NCI-H446 treated with DMSO at 0.1 percent for 48 hours (cell line): ENCODE measurements at places on chromosomes 2 and 18.

DNA sequence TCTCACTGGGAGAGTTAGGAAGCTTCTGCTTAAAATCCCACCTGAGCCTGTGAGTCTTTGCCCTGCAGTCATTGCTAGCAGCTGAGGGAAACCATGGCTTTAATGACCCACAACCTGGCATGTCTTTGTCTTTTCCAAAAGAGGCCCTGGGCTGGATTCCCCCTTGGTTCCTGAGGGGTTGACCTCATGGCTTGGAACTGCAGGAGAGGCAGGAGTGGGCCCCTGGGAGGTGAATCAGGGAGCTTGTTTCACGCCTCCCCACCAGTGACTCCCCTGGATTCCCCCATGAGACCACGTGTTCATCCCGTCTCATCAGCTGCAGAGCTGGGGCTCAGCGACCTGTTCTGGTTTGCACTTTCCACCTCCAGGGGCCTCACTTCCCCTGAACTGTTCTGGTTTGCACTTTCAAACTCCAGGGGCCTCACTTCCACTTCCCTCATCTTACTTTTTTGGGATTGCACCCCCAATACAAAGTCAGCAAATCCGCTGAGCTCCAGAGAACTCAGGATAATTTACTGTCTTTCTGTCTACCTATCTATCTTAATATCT lies 58.5 kb upstream of the TMEM18 start:
- no peak for DNase-seq

DNA sequence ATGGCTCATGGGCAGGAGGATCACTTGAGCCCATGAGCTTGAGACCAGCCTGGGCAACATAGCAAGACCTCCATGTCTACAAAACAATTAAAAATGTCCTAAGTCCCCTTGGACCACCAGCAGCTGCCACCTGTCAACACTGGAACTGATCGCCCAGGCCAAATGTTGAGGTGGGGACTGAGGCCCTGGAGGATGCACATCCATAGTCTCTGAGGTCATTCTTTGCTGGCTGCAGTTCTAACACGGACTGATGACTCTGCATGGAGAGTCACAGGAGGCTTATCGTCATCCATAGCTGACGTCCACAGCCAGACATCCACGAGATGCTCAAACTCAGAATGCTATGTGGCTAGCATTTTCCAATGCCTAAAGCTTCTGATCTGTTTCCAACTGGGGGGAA lies 151.3 kb downstream of the BCL2 start:
- DNase-seq, result no peak

GRCh38 chr2:170314744-170315447 lies 136.9 kb downstream of the MYO3B start:
- no peak for DNase-seq

- DNase-seq, result no peak
These were observed 22.8 kb upstream of the DNAH6 start for GRCh38 chr2:84493514-84493913.

DNA sequence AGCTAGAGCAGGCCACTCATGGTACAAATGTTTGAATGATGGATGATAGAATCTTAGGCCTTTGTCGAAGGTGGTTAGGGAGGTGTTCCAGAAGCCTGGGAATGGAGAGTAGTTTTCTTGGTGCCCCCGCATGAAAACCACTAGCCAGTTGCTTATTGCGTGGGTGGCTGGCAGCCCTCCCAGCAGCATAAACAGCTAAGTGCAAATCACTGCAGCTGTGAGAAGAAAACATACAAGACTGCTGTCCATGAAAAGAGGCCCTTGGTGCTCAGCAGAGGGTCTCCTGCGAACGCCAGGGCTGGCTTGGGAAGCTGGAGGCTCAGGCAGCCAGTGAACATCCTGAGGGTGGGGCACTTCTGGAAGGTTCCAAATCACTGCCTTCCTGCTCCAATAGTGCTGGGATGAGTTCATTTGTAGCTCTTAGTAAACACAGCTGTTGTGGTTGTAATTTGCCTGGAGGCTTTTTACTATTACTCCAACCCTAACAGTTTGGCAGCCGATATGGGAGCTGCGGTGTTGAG lies 118.8 kb downstream of the MGAT5 start:
- DNase-seq, result peak; percentile 80

- DNase-seq, result no peak
These were observed at the start of gene ANKMY1 for GRCh38 chr2:240557808-240558207. TSS of gene ANKMY1 (minus strand) at chr2:240557988. CDS start at chr2:240557335, 653 bp downstream.

DNA sequence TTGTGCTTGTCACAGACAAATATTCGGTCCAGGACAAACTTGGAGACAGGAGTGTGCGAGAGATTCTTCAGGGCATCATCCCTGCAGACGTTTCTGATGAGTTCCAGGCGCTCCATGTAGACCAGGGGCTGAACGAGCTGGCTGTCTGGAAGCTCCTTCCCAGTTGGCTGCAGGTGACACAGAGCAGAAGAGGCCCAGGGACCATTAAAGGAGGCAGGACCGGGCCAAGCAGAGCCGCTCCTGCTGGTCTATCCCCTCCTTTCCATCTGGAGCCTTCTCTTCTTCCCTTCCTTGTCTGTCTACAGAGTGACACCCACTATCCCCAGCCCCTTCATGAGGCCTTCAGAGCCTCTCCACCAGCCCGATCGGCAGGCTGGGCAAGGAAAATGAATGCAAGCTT lies 19.5 kb downstream of the CHST10 start:
- DNase-seq, result no peak

GRCh38 chr18:9740071-9740470 lies 32.0 kb downstream of the RAB31 start:
- DNase-seq, result no peak

DNA sequence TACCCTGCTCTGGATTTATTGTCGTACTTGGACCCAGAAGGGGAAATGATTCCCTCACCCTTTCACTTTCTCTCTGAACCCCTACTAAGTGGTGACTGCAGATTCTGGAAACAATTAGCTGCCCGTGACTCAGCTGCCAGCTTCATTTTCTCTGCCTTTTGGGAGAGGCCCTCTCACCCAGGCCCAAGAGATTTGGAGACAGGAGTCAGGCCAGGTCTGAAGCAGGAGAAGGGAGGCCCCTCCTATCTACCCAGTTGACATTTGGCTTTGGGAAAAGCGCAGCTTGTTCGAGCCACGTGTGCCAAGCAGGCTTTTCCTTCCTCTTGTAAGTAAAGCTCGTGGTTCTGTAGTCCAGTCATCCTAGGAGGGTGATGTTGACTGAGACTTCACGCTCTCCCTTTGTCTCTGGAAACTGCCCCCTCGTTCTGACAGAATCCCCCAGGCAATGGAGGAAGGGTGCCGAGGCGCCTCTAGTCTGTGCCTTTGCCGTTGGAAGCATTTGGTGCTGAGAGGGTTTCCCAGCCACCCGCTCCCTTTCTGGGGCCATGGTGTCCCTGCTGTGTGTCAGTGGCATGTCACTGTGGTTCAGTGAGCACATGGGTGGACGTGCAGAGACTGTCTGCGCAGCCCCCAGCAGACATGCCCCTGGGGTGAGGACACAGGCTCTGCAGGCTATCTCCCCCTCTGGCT lies 8.6 kb downstream of the OXER1 start:
- DNase-seq, result no peak

GRCh38 chr2:175728032-175728431 lies 274.0 kb downstream of the LNPK start:
- DNase-seq, result no peak

- DNase-seq, result no peak
These were observed 115.1 kb downstream of the PLCL1 start for GRCh38 chr2:197919487-197919886.

GRCh38 chr2:84380875-84381274 lies 78.2 kb downstream of the SUCLG1 start:
- DNase-seq, result no peak

- no peak for DNase-seq
These were observed 65.9 kb upstream of the LRRTM1 start for GRCh38 chr2:80370375-80371009.

GRCh38 chr18:4823091-4823490 lies 368.0 kb upstream of the DLGAP1 start:
- DNase-seq, result no peak
